ENCODE measurements at places on chromosomes 16 and 17. TPM values are rescaled to one million over a fixed set of nuclear protein-coding genes. Genes with fewer than 3 reads are reported as not detected.

Gene SNX11
- total RNA-seq = 21.2 TPM

Gene TBC1D3D
- 8.4 TPM for total RNA-seq

Gene KRTAP4-4
- total RNA-seq = not detected

Gene HOXB5
- total RNA-seq = not detected

Gene PDIA2
- total RNA-seq = not detected

Gene VAT1L
- not detected for total RNA-seq

Gene ACSM2A
- not detected for total RNA-seq

Gene VMP1
- 194 TPM for total RNA-seq

Gene CCP110
- 50.6 TPM for total RNA-seq

Gene SLC5A11
- total RNA-seq = not detected

Gene C16orf95
- 7.3 TPM for total RNA-seq

Gene DYNLRB2
- total RNA-seq = not detected

Measured in activated CD4-positive, alpha-beta T cell treated with anti-CD3 and anti-CD28 coated beads, Interleukin-2, amount 10 ng/mL, durations not matched to agents 7 days and 5 days (primary cell).